ENCODE measurements at places on chromosomes 12 and 14. TPM values are rescaled to one million over a fixed set of nuclear protein-coding genes. Genes with fewer than 3 reads are reported as not detected.

The CCDC197 gene
- not detected for total RNA-seq

The SLC7A8 gene
- 0.97 TPM for total RNA-seq

The FAM161B gene
- 5.2 TPM for total RNA-seq

The FSCB gene
- under 0.01 TPM for total RNA-seq

The TBX3 gene
- total RNA-seq, result 114 TPM

The ITGB7 gene
- total RNA-seq, result under 0.01 TPM

The TMEM132C gene
- total RNA-seq, result not detected

The FBXO34 gene
- 28.9 TPM for total RNA-seq

The KRT2 gene
- total RNA-seq, result not detected

The SERPINA10 gene
- total RNA-seq, result not detected

The ACTR6 gene
- 21.2 TPM for total RNA-seq

The SMARCC2 gene
- 44.8 TPM for total RNA-seq

Measured in fibroblast of villous mesenchyme (primary cell).